HTR-8/SVneo (cell line): ENCODE measurements at places on chromosomes 5 and 9.
A peak's percentile ranks its signal among the peaks of the same experiment; 100 is the strongest.

- DNase-seq: no peak
Observed at GRCh38 chr9:77602852-77603251, 45.3 kb downstream of the GNA14 start.

DNA sequence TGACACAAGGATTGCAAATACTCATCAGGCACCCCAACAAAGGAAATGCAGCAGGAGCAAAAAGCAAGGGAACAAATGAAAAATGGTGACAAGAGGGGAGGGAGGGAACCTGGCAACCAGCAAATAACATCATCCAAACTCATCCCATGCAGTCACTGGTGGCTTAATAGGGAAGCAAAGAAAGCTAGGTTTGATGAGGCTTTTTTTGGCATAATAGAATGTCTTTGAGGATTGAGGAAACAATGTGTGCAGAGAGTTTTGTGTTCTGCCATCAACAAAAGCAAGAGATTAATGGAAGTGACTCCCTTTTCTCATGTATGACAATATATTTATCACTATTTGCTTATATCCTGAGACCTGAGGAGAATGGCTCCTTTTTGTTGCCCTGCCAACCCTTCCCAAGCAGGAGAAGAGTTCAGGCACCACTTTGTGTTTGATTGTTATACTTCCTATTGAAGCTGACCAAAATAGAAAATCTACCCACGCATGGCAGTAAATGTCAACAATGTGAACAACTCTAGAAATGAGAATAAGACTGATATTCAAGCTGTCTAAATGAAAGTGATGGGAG is 375.7 kb downstream of the CAAP1 start:
- no peak for DNase-seq

DNA sequence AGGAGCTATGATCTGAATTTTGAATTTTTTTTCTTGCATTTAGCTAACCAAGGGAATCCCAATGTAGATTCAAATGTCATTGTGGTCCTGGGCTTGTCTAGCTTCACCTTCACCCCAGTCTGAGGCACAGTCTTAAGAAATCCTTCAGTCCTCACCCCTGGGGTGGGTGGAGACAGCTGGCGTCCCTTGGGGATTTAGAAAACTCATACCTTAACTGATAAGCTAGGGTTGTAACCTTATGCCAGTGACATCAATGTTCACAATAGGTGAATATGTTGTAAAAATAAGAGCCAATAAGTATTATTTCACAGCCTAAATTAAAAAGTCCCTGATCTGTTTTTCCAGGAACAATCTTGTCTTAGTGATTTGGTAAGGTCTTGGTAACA is 4.6 kb downstream of the ISOC1 start:
- no peak for DNase-seq

- no peak for DNase-seq
Observed at GRCh38 chr5:10761933-10762775, 1.1 kb upstream of the DAP start.

DNA sequence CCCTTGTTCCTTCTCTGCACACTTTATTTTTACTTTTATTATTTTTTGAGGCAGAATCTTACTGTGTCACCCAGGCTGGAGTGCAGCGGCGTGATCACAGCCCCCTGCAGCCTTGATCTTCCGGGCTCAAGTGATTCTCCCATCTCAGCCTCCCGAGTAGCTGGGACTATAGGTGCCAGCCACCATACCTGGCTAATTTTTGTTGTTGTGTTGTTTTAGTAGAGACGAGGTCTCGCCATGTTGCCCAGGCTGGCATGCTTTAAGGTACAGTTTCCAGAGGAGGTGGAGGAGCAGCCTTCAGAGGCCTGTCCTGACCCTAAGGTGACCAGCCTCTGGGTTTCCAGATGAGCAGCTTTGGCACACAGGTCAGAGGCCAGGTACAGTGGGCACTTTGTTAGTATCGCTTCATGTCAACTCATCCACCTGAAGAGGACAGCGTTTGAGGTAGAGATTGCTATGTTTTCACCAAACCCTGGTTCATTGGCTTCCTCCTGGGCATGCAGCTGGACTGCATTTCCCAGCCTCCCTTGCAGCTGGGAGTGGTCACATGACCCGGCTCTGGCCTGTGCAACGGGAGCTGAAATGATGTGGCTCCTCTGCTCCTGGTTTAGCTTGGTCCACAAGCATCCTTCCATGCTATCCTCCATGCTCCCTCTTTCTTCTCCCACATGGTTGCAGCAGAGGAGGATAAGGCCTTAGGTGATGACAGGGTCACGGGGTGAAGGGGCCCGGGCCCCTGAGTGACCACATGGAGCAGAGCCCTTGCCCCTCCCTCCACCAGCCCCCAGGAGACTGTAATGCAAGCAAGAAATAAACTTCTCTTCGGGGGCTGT is 139.3 kb upstream of the IER5L start:
- no peak for DNase-seq

GRCh38 chr5:168752012-168752411 is 172.8 kb upstream of the PANK3 start:
- DNase-seq: no peak

DNA sequence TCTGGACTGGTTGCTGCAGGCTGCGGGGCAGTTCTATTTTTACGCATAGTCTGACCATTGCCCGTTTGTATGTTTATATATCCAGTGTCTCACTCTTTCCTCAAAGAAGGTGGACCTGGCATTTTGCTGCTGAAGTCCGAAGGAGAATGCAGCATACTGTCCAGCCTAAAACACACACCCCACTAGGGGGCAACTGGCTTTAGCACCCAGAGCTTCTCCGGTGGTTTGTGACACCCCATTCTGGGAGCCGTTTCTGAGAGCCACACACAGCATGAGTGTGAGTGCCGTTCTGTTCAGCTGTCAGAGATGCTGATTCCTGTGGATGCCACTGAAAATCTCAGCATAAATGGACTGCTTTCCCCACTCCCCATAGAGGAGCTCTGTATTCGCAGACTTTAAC is 290.5 kb upstream of the TAS2R1 start:
- DNase-seq: no peak

GRCh38 chr9:134410071-134410834 is 84.0 kb downstream of the RXRA start:
- no peak for DNase-seq

DNA sequence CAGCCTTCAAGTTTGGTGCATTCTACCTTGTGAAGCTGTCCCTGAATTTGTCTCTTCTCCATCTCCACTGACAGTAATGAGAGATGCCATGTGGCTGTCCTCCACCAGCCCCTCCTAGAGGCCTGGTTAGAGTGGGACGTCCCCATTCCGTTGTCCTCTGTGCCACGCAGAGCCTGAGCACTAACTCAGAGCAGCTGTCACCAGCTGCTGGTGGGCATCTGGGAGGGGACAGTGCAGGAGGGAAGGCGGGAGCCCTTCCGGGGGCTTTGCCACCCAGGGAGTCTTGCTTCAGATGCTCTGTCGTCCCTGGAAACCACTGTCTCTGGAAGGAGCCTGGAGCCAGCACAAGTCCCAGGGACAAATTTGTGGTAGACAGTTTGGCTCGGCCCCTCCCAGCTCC is 78.6 kb downstream of the PDZD2 start:
- no peak for DNase-seq

GRCh38 chr9:97980918-97981845 is 2.0 kb upstream of the ANP32B start:
- no peak for DNase-seq

DNA sequence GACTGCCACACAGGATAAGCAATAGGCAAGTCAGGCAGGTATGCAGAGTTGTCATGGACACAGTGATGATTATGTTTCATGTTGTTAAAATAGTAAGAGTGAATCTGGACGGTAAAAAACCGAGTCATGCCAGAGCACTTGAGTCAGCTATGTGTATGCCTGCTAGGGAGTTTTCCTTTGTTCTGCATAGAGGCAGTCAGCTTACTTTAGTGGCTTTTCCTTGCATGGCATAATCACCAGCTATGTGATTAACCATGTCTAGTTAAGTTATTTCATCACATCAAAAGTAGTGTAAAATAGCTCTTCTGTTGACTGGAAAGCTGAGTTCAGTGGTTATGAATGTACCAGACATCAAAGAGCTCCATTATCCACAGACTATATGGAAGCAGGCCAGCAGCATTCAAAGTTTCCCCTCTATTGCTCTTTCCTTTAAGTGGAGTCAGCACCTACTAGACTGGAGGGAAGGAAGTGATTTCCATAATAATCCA is 989.8 kb downstream of the TLE1 start:
- DNase-seq: no peak

DNA sequence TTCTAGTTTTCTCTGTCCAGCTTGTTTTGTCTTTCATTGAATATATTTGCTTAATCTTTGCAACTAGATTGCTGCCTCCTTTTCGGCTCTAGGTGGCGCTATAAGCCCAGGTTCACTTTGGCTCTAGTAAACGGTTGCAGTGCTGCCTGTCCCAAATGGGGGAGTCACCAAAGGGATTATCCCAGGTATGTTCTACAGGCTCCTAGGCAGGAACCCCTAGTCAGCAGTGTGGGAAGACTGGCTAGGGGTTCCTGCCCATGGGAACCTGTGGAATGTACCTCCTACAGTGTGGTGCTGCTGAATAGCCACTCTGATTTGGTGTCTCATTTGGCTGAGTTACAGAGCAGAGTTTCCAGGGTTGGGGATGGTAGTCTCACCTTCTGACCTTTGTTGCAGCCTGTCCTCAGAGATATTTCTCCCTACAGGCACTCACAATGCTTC is 85.2 kb downstream of the ARSB start:
- DNase-seq: peak; percentile 22

DNA sequence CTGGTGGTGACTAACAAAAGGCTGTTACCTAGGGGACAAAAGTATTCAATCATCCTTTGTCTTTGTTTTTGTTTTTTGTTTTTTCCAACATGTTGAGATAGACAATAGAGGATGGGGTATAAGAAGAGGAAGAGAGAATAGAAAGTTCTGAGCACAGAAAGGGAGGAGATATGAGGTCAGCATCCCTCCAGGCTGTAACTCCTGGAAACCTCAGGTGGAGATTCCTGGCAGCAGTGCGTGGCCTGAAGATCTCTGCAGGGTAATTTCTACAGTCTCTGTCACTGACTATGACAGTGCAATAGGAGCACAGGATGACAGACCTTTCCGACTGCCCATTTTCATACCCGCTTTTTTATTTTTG is 112.1 kb downstream of the ADRB2 start:
- DNase-seq: no peak

DNA sequence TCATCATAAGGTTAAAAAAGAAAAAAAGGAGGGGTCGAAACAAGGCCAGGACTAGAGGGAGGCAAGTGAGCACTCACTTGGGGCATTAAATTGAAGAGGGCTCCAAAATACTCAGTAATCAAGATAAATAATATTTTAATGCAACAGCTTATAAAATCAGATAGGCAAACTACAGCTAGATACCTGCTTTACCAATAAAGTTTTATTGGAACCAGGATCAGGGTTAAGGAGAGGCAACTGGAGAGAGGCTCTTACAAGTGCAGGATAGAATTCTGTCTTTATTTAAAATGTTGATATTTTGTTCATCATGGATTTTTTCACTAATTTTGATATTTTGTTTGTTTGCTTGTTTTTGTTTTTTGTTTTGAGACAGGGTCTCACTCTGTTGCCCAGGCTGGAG is 30.3 kb upstream of the PURA start:
- DNase-seq: no peak

GRCh38 chr9:128371630-128372117 is 500 bp downstream of the URM1 start:
- no peak for DNase-seq

DNA sequence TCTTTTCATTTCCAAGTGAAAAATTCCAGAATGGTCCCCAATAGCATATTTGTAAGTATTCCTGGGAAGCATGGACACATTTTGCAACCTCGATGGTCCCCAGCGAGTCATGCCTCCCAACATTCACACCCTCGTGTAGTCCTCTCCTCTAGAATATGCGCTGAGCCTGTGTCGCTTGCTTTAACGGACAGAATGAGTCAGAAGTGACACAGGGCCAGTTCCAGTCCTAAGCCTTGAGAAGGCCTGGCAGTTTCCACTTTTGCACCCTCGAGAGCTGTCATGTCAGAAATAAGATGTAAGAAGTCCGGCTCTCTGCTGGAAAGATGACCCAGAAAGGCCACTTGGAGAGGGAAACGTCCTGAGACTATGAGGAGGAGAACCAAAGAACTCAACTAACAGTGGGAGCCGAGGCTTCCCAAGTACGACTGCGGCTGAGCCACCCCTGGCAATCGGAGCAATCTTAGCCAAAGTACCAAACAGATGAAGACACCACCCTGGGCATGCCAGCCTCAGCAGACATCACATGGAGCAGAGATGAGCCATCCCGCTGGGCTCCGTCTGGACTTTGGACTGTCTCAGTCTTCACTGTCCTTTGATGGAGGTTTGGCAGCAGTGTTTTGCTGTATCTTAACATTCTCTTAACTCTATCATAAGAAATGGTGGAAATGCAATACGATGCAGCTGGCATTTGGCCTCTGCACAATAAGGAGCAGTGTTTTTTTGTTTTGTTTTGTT is 42.6 kb upstream of the GFPT2 start:
- no peak for DNase-seq

DNA sequence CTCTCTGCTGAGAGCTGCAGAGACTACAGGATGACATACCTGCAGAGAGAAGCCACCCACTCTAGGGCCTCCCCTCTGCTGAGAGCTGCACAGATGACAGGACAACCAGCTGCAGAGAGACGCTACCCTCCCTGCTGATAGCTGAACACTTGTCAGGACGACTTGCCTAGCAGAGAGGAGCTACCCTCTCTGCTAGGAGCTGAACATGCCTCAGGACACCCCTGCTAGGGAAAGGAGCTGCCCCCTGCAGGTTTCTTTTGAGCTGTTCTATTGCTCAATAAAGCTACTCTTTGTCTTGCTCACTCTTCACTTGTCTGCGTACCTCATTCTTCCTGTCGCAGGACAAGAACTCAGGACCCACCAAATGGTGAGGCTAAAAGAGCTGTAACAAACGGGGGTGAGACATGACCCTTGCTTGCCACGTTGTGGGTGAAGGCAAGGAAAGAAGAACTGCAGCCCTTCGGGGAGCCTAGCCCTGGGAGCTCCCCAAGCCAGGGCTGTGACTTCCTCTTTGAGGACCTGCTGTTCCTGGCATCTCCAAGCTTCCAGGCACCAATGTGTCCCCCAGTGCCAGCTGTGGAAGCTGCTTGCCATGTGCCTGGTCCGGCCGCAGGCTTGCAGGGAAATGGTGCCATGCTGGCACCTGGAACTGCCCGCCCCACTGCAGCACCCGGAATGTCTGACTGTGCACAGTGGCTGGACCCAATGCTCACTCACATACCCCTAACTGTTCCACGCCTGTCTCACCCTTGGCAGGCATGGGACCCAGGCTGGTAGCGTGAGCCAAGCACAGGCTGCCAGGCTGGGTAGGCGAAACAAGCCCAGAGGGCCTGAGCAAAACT is 5.1 kb upstream of the TESK1 start:
- DNase-seq: no peak

GRCh38 chr5:143361438-143361837 is 42.0 kb downstream of the NR3C1 start:
- DNase-seq: no peak

GRCh38 chr5:51908215-51908614 is 525.0 kb downstream of the ISL1 start:
- DNase-seq: no peak

DNA sequence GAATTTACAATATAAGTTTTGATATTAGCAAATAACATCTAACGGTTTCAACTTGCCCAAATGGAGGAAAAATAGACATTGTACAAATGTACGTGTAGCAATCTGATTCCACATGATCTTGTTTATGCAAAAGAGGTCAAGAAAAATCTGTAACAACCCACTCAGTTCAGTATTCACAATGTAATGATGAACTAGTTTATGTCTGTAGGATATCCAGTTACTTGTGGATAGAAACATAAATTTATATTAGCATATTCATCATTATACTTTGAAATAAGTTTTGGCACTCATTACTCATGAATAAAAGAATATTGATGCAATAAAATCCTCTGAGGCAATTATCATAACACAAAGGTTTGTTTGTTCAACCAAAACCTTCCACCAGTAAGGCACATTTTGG is 28.1 kb downstream of the PLK2 start:
- no peak for DNase-seq
